ENCODE measurements at places on chromosomes 1 and 21.
A peak's percentile ranks its signal among the peaks of the same experiment; 100 is the strongest.

DNA sequence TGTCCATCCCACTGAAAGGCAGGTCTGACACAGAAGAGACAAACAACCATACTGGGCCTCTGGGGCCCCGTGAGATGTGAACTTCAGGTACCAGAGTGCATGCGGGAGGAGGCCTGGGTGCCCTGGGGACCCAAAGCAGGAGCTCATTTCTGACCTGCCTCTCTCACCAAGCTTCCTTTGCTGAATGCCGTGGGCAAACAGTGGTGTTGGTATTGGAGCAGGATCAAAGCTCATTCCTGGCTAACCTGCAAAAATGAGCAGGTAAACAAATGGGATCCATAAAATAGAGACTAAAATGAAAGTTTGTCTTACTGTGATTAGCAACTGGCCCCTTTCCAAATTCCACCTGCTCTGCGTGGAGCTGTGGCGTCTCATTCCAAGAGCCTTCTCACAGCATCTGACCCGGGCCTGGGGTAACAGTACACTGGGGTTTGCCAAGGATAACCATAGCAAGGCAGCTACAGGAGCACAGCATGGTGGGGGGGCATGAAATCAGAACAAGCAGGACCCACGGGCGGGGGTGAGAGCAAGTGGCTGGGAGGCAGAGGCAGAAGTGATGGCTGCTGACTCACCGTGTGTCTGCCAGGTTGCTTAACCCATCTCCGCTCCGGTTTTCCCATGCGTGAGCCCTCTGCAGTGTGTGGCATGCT lies 103.6 kb downstream of the KIF26B start:
- no peak for DNase-seq

- DNase-seq, result peak; percentile 65
Measured at GRCh38 chr1:54542962-54543539, 5.0 kb upstream of the ACOT11 start.

- DNase-seq, result no peak
Measured at GRCh38 chr1:63790989-63791388, 17.2 kb downstream of the ROR1 start.

- no peak for DNase-seq
Measured at GRCh38 chr1:77990629-77991204, 11.8 kb upstream of the FUBP1 start.

DNA sequence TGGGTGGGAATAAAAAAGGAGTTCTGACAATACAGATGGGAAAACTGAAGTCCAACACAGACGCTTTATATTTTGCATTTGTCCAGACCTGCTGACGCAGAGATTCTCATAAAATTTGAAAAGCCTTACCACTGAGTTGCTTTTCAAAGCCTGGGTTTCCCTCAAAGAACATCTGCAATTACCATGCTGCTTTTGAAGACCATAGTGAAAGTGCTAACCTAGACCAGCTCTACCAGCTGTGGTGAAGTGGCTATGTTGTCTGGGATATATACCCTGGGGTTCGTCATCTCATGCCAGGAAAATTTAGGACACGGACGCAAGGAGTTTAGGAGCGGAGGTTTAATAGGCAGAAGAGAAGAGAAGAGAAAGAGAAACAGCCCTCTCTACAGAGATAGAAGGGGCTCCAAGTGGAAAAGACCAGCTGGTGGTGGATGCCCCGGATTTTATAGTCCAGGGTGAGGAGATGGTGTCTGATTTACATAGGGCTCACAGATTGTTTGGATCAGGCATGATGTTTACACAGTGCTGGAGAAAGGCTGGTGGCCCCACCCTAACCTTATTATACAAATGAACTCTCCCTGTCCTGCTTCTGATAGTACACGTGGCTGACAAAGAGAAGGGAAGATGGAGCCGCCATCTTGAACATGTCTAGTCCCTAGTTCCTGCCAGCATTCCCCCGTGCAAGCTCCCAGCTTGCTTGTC lies 73.8 kb downstream of the AK4 start:
- DNase-seq, result no peak

DNA sequence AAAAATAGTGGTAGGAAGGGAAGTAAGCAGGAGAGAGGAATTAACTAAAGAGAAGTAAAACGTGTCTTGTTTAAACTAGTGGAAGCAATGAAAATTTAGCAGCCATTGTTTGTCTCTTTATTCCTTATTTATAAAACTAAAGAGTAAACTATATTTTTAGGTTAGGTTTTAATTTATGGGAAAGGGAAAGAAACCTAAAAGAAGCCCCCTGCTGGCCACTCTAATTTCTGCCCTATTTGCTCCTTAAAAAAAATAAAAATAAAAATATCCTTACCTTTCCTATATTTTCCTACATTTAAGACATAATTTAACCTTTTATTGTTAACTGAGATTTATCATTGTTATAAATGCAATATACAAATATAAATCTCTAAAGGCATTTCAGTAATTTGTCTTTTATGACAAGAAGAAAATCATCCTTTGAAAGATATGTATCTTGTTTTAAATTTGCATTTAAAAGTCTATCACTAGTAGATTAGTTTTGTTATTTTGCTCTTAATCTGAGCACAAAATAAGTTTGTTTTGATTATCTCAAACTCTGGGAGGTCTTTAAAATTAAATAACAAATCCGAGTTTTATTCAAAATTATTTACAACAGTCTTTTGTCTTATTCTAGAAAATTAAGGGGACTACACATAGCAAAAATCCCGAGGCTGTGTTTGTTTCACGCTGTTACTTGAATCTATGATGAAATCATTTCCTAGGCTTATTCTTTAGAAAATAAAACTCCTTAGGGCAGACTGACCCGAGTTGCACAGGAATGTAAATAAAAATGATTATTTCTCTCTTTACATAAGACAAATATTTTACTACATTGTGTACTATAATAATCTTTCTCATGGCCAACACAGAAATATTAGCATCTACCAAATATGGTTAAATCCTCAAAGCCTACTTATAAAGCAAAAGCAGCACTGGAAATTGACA lies 201.7 kb downstream of the NRIP1 start:
- DNase-seq, result peak; percentile 33

- no peak for DNase-seq
Measured at GRCh38 chr1:232905331-232906034, 44.9 kb upstream of the NTPCR start.

- DNase-seq, result no peak
Measured at GRCh38 chr1:160066829-160067745, 2.9 kb downstream of the KCNJ10 start.

DNA sequence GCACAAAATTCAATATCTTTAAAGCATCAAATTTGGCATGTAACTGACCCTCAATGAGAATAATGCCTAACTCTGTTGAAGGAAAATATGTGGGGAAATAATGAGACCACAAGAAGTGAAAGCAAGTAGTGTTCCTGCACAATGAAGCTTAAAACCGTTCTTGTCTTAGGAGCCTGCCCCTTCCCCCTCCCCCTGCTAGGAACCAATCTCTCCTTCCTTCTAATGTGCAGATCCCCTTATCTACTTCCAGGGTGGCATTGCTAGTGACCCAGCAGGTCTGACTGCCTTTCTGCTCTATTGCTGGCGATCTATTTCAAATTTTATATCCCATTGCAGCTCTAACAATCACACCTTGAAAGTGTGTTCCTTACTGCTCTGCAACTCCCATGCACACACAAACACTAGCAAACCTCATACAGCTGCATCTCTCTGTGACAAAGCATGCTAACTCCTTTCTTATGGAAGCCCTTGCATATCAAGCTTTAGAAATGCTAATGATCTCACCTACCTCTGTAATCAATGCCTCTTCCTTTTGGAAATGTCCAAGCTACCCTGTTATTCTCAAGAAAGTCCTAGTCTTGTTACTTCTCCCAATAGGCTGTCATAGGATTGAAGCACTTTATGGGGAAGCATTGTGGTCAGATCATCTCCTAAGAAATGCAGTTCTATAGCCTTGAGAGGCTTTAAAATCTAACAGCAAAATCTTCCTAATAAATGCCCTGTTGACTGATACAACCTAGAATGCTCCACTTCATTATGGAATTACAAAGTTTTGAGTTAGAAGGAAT lies 26.5 kb downstream of the BCL9 start:
- DNase-seq, result no peak

- DNase-seq, result no peak
Measured at GRCh38 chr1:162193815-162194214, 124.3 kb downstream of the NOS1AP start.

- DNase-seq, result no peak
Measured at GRCh38 chr1:205811660-205812059, 1.3 kb downstream of the SLC41A1 start.

- peak; percentile 27 for DNase-seq
Measured at GRCh38 chr1:218811497-218811896, 362.2 kb upstream of the LYPLAL1 start.

GRCh38 chr1:112358798-112359408 lies 37.1 kb upstream of the CTTNBP2NL start:
- peak; percentile 71 for DNase-seq

DNA sequence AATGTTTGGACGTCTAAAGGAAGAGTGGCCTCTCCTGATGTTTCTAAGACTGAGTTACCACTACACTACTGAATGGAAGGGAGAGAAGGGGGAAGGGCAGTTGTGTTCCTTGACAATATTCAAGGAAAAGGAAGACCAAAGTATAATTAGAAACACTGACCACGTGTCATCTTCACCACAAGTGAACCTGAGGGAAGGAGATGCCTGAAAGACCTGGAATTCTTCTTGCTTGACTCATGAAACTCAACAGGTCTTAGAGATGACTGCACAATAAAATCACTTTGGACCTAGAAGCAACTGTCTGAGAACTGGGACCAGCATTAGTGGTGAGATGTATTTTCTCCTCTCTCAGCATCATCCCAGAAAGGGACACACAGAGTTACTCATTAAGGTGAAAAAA lies 56.7 kb downstream of the PTPN14 start:
- DNase-seq, result peak; percentile 54

DNA sequence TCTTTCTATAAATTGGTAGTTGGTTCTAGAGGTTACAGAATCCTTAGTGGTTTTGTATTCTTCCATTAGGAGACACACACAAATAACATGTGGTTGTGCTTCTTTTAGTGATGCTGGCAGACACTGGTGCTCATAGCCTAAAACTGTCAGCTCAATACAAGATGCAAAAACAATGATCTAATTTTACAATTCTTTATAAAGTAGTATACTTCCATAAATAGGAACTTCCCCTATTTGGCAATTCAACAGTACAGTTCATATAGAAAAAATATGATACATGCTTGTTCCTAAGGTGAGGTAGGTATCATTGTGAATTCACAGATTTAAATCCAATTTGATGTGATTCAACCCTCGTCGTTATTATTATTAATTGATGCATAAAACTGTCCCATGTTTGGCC lies 20.8 kb upstream of the CCDC17 start:
- DNase-seq, result no peak

DNA sequence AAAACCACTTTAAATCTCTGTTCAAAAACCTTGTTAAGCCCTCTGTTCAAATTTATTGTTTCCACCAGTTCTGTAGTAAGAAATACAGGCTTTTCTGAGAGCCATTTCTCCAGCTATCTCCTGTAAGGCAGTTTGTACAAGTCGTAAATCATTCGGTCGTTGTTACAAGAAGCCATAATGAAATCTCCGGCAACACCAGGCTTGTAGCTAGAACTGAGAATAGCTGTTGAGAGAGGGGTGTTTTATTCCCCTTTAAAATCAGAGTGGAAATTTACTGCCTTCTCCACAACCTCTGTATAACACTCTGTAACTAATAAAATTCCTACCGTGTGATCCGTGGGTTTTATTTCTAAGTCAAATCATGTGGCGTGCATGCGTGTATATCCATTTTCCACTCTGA lies 335.8 kb upstream of the KAZN start:
- no peak for DNase-seq

DNA sequence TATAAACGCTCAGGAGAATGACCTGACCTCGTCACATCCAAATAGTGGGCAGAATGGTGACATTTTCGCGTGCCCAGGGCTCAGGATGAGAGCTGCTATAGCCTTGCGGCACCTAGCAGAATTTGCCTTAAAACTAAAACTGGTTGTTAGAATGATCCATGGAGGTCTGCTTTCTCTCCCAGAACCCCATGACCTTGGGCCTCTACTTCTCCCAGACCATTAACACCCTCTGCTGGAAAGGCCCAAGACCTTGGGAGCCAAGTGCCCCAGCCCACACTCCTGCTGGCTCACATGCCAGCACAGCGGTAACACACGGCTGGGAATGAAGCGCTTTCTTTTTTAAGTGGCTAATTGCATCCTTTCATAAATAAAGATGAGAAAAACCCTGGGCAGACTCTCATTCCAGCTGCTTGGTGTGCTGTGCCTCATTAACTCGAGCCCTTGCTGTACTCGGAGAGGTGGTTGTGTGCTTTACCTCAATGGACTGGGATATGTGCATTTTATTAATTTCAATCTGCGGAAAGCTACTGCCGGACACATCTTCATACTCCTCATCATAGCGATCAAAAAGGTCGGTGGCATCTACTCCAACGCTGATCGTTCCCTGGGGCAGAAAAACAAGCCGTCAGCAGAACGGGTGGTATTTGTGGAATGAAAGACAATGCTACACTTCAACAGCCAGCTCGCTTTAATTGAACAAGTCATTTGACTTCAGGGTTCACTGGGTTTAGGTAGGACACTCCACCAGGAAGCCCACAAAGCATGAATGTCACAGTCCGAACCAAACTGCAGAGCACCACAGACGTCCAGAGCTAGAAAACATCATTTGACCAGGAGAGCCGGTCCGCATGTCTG lies 29.0 kb downstream of the THAP3 start:
- no peak for DNase-seq

DNA sequence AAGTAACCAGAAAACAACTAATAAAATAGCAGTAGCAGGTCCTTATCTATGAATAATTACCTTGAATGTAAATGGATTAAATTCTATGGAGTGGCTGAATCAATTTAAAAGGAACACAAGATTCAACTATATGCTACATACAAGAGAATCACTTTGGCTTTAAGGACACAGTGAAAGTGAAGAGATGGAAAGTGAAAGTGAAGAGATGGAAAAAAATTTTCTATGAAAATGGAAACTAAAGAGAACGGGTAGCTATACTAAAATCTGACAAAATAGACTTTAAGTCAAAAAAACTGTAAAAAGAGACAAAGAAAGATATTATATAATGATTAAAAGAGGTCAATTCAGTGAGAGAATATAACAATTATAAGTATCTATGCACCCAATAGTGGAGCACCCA lies 54.7 kb downstream of the C1orf185 start:
- DNase-seq, result no peak

DNA sequence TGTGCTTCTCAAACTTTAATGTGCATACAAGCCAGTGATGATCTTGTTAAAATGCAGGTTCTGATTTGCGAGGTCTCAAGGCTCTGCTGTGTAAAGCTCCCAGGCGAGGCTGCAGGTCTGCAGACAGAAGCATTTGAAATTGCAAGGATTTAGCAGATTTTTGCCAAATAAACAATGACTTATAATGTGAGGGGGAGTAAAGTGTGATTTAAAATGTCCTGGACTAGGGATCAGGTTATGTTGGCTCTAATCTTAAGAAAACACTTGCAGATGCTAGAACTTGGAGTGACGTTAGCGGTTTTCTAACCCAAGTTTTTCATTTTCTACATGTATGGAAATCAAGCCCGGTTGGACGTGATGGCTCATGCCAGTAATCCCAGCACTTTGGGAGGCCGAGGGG lies 16.2 kb upstream of the ACTN2 start:
- DNase-seq, result no peak
